AG10803 (cell line): ENCODE measurements at places on chromosomes 6 and 20.

DNA sequence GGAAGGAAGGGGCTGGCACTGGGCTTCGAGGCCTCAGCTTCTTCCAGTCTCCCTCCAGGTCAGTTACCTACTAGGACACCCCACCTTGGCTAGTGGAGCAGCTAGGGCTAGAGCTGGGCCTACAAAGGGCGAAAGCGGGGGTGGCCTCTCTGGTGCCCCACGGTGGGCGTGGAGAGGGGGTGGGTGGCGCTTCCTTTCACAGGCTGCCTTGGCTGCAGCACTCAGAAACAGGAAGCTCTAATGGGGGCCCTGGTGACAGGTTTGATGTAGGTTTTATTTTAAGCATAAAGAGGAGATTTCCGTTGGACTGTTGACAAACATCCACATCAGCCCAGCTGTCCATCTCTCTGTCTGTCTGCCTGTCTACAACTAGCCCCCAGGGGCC lies 13.4 kb downstream of the FAM110A start:
- DNase-seq, result no peak

DNA sequence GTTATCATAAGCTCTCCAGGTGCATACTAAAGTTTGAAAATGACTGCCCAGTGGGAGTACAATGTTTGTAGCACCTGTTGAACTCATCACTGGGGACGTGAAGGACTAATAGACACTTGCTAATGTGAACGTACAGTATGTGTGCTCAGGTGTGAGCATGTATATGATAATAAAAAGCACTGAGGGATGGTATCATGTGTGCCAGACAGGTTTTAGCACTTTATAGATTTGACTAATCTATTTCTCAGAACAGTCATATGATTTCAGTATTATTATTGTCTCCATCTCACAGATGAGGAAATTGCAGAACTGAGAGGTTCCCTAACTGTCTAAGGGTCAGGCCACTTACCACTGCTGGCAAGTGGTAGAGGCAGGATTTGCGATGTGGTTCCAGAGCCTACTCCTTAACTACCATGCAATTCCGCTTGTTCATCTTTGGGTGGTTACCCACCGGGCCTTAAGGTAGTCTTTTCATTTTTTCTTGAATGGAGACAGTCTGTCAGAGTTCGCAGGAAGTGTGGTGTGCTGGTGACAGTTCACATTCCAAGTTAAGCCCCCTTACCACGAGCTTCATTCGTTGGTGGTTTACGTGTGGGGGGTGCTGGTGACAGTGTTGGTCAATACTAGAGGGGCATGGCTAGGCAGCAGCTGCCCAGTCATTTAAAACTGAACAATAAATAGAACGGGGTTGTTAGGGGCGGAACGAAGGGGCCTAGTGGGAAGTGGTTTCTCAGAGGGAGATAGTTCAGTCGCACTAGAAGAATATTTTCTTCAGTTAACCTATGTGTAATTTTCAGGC lies 46.8 kb downstream of the RREB1 start:
- no peak for DNase-seq

GRCh38 chr20:37375227-37375626 lies 29.3 kb downstream of the SRC start:
- no peak for DNase-seq

DNA sequence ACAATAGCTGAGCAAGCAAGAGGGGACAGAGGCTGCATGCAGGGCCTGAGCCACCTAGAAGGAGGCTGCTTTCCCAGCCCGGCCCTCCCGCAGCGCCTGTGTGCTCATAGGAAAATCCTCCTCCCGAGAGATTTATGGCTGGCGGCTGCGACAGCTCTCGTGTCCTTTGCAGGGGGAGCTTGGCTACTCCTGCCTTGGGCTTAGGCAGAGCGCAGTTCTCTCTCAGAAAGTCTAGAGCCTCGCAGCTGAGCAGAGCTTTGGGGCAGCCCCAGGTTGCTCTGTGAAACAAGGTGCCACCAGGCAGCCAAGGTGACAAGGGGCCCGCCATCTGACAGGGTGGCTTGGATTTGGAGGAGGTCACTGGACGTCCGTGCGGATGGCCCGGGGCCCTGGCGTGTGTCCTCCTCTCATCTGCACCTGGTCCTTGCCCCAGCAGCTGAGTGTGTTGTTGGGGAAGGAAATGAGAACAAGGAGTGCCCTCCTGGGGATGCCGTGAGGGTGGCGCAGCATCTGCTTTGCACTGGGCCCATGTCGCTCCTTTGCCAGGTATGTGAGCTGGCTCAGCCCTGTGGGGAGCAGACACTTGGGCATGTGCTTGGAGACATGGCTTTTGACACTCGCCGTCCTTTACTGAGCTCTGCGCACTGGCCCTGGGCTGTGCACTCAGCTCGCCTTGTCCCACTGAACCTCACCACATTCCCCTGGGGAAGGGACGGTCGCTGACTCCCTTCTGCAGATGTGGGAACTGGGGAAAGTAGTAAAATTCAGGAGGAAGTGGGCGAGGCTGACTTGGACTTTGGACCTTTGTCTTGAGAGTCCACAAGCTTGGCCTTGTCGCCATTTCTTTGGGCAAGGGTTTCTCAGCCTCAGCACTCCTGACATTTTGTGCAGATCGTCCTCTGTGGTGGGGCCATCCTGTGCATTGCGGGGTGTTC lies 41.9 kb downstream of the EDN3 start:
- no peak for DNase-seq

DNA sequence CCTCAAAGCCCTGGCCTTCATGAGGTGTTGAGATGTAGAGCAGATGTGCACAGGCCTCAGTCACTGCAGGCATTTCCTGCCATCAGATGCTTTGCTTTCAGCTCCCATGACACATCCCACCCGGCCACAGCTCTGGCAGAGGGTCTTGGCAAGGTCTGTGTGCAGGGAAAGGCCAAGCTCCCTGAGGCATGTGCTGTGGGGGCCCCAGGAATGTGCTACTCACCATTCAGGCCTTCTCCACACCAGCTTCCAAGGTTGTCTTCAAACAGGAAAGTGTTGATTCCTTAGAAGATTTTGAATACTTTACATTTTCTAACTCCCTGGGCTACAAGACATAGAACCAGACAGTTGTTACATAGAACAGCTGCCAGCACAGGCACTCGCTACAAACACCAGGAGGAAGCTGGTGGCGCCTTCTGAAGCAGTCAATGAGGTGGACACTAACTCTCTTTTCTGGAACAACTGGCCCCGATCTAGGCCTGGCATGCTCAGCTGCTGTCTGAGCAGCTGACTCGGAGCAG lies 27.8 kb downstream of the CASS4 start:
- DNase-seq, result peak; percentile 100

DNA sequence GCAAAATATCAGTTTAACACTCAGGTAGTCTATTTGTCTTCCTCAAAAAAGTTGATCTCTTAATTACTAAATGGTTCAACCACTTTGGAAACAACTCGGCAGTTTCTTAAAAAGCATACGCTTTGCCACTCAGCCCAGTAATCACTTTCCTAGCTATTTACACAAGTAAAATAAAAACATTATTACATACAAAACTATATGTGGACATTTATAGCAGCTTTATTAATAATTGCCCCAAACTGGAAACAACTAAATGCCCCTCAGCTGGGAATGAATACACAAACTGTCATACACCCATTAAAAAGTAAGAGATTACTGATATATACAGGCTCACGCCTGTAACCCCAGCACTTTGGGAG lies 7.4 kb downstream of the EEF1A1 start:
- no peak for DNase-seq

GRCh38 chr20:48986899-48987298 lies 59.2 kb upstream of the CSE1L start:
- no peak for DNase-seq
